IMR-90 (cell line): ENCODE measurements at places on chromosomes 3 and 15.

DNA sequence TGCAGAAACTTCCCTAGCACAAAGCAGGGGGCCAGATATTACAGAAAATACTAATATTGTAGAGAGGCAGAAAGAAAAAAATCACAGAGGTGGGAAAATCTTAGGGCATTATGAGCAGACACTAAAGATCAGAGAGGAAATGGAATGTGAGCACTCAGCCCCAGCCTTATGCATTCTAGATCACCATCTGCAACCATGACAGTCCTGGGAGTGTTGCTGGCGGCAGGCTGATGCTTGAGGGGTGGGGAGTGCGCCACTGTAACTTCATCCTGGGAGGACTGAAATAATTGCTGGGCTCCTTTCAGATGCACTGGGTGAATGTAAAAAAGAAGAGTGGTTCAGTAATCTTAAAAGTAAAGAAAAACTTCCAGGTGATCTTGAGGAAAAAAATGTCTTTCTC, 427.6 kb upstream of the SEMA6D start:
- DNase-seq = no peak

DNA sequence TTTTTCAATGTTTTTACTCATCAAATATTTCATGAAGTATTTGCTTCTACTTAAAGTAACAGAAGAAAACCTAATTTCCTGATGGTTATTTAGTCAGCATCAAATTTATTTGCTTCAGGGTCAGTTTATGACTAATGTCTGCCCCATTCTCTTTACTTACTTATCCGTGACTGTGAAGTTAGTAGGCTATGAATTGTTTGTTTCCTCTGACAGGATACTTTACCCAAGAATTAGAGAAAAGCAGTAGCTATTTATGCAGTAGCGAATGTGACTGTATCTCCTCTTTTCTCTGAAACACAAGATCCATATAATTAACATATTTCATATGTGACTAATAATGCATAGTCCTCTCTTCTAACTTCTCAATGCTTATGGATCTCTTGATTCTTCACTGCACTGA, 329.9 kb upstream of the ROBO1 start:
- no peak for DNase-seq

GRCh38 chr3:195246581-195246995, 24.4 kb downstream of the XXYLT1 start:
- DNase-seq = no peak

- peak; percentile 33 for DNase-seq
Measured at GRCh38 chr3:29285471-29286071, 4.7 kb downstream of the RBMS3 start.

- DNase-seq = no peak
Measured at GRCh38 chr3:112365636-112366035, 32.7 kb downstream of the CD200 start.

DNA sequence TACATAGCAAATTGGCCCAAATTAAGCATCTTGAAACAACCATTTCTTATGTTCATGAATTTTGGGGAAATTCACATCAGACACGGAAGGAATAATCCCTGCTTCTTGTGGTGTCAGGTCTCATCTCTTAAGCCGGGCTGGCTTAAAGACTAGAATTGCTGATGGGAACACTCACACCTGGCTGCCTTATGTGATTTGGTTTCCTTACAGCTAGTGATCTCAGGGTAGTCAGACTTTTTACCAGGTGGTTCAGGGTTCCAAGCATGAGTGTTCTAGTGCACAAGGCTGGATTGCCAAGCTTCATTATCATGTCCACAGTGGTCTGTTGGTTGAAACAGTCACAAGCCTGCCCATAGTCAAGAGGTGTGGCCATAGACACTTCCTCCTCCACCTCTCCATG, 20.3 kb upstream of the CCNL1 start:
- no peak for DNase-seq

DNA sequence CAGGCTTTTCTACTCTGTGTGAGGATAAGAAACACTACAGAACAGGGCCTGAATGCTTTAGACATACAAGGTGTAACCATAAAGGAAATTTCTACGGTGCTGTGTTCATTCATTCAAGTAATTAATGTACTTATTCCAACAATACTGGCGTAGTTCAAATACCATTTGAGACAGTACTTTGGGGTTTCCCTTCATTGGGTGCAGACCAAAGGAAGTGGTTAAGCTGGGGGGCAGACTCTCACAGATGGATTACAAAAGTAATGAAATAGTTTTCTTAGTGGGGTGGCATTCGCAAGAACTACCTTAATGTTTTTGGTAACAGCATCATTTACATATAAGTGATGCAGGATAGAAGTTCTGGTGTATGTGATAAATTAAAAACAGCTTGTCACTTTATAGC, 65.9 kb downstream of the BTD start:
- DNase-seq = no peak

DNA sequence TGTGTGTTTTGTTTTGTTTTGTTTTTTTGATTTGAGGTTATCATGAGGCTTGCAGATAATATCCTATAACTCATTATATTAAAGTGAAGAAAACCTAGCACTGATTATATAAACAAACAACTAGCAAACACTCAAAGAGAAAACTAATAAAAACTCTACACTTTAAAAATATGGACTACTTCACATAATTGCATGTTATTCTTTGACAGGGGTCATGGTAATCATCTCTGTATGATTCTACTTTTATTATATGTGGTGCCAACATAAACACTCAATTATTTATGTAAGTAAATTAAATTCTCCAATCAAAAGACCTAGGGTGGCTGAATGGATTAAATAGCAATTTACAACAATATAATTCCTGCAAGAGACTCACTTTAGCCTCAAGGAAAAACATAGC, 44.6 kb upstream of the P3H2 start:
- DNase-seq = no peak

GRCh38 chr3:45034612-45035252, 8.6 kb downstream of the CLEC3B start:
- no peak for DNase-seq

DNA sequence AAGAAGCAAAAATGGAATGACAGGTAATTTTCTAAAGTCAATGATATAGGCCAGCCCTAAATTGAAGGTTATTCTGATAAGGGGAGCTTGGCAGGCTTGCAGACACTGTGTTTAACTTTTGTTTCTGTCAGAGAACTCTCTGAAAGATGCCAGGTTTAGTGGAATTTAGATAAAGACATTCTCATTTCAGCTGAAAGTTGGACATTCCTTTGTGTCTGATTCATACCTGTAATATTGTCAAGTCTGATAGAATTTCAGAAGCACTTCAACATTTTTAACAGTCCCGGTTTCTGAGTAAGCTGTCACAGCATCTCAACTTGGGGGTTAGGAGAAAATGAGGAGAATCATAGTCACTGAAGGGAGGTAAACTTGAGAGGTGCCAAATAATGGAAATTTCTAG, 84.0 kb downstream of the DIPK2A start:
- peak; percentile 34 for DNase-seq

- peak; percentile 33 for DNase-seq
Measured at GRCh38 chr3:170448584-170448983, 29.9 kb downstream of the CLDN11 start.

- no peak for DNase-seq
Measured at GRCh38 chr3:172561897-172562640, 38.8 kb upstream of the TNFSF10 start.
